ENCODE measurements at places on chromosomes 1 and 21.

DNA sequence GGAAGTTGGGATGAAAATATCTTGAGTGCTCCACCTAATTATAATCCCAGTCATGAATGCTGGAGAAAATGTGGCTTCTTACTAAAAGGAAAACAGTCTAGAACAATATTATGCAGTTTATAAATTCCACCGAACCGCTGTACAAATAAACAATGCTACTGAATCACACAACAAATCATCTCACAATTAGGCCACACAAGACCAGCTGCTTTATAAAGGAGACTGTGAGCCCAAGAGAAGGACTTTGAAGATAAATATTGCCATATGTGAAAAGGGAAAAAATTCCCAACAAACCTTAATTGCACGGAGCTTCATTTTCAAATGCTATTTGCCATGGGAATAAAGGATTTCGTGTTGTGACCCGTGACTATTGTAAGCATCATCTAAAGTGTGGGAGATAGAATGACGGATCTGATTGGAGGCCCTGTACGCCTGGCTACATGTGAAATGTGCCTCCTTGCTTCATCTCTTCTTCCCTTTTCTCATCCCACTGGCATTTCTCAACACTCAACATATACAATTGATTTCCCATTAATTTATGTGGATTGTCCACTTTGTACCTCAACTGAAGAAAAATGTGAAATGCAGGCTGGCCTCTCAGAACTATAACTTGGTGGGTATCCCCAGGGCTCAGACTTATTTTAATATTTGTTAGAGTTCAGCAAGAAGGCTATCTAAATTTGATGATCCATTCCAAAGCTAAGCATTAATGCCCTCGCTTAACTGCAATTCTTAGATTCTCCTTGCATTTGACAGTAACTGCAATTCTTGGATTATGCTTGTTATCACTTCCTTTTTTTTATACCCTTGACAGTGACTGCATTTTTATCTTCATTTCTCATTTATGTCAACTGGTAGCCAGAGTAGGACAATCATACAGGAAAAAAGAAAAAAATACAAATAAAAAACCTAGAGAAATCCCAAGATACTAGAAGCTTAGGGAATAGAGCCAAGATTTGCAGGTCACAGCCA, 122.3 kb downstream of the TGFB2 start:
- DNase-seq, result no peak

- DNase-seq, result no peak
Observed at GRCh38 chr1:226215239-226215638, 8.2 kb upstream of the MIXL1 start.

DNA sequence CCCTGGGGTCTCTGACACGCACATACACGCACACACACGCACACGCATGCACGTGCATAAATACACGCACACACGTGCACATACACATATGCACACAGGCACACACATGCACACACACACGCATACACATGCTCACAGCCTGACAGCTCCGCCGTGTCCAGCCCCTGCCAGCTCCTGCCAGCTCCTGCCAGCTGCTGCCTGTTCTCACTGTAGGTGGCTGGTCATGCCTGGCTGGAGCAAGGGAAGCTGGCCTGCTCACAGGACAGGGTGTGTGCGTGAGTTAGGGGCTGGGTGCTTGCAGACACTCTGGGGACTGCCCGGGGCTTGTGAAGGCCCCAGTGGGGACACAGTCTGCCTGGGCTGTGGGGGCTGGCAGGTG, 4.9 kb downstream of the PLCH2 start:
- DNase-seq, result no peak

DNA sequence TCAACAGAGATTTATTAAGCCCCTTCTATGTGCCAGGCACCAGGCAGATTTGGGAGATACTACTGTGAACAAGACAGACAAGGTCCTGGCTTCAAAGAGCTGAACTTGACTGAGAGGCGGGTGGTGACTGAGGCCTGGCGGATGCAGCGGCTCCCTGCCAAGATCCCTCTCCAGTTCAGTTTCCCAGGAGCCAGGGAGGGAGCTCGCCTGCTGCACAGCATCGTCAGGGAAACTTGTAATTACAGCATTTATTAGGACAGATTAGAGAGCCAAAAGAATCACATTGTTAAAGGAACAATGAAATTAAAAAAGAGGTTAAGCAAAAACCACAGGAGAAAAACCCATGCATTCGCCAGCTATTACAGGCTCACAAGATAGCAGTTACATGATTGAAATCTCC, 55.3 kb downstream of the ETS2 start:
- no peak for DNase-seq

GRCh38 chr21:45411810-45412206, 6.8 kb downstream of the COL18A1 start:
- DNase-seq, result no peak

DNA sequence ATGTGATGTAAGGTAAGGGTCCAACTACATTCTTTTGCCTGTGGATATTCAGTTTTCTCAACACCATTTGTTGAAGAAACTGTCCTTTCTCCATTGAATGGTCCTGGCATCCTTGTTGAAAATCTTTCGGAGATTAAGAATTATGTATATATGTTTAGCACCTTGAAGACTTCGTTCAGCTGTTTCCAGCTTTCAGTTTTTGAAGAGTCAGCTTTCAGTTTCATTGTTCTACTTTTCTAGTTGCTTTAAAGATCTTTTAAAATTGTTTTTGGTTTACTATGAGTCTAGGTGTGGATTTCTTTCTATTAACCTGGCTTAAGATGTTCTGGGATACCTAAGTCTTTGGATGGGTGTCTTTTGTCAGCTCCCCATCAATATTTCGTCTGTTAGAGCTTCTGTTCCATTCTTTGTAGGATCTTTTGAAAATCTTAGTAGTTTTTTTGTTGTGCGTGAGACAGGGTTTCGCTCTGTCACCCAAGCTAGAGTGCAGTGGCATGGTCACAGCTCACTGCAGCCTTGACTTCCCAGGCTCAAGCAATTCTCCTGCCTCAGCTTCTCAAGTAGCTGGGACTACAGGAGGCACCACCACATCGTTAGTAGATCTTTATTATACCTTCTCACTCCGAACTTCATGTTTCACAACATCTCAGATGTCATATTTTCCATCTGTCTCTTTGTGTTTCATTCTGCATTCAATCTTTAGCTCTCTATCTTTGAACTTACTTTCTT, 353.5 kb upstream of the B3GALT2 start:
- no peak for DNase-seq

GRCh38 chr1:143665606-143666005, 306.2 kb downstream of the FAM72C start:
- DNase-seq, result no peak

- no peak for DNase-seq
Observed at GRCh38 chr1:153490272-153491051, 30.0 kb upstream of the S100A7 start.

DNA sequence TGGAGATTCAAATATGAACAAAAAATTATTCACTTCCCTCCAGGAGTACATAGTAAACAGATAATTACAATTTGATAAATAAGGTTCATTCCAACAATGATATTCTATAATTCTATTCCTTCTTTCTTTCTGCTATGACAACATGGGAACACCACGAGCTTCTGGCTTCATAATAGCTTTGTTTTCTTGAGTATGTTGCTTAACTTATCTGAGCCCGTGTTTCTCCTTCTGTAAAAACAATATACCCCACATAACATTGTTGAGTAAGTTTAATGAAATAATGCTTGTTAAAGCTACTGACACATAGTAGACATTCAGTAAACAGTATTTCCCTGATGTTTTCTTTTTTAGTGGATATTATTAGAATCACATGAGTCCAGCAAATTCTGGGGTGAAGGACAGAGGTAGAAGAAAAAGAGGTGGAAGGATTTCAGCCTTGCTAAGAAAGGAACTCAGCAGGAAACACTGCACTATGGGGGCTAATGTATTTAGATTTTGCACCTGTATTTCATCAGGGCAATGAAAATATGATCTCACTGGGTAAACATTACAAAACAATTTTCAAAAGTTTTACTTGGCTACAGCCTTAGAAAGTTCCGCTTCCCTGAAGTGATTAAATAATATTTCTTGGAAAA, 430.8 kb upstream of the C1orf87 start:
- no peak for DNase-seq

DNA sequence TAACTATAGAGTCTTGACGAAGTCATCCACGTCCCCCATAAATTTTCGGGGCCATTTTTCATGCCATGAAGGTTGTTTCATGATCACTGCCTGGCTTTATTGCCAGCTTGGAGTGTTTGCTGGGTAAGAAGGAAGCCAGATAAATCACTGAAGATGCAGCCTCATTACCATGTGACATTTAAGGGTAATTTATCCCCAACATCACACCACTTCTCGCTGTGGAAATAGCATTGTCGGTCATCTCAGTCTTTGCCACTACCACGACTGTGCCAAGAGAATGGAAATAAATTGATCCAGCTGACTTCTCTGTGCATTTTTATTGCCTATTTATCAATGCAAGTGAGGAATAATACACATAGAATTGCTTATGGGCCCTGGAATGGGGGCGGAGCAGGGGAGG, 617.9 kb downstream of the AJAP1 start:
- DNase-seq, result no peak

- no peak for DNase-seq
Observed at GRCh38 chr1:50603274-50604271, 180.3 kb upstream of the DMRTA2 start.

DNA sequence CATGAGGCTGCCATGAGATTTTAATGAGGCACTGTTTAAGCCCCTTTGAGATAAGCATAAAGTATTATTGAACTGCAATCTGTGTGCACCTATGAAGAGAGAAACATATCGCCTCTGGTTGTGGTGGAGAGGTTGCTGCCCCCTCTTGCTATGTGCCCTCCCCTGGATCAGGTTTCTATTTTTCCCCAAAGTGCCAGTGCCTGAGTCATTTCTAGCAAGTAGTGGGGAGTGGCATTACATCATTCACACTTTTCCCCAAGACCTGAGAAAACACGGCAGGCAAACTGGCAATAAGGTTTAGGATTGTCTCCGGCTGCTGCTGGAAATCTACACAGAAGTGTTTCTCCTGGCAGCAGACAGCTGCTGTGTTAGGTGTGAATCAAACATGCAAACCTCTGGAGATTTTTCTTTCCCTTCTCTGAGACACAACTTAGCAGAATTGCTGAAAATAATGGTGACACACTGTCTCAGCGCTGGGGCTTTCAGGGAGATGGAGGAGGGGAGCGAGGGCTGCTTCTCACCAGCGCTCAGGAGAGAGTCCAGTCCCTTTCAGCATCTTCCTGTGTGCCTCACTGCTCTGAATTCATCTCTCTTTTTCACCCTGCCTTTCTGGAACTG, 13.7 kb upstream of the RGS16 start:
- no peak for DNase-seq

GRCh38 chr21:38664841-38665240, 140.9 kb upstream of the ETS2 start:
- no peak for DNase-seq

GRCh38 chr1:66557157-66557556, 23.2 kb downstream of the SGIP1 start:
- no peak for DNase-seq

- no peak for DNase-seq
Observed at GRCh38 chr1:182410620-182411273, 10.3 kb upstream of the TEDDM1 start.

GRCh38 chr1:67987046-67987799, 63.2 kb downstream of the DIRAS3 start:
- DNase-seq, result no peak
